T-helper 17 cell (primary cell): ENCODE measurements at places on chromosomes 5 and 9.

- no peaks in the 10 kb centered on the region for H3K27me3 ChIP-seq
- peaks cover 9% of the 10 kb centered on the region for H3K36me3 ChIP-seq
- H3K4me3 ChIP-seq = no peak overlapping the region
- no peak for DNase-seq
- H3K4me1 ChIP-seq = peaks cover 7% of the 10 kb centered on the region
Measured at GRCh38 chr5:108196276-108196675, 185.6 kb downstream of the FBXL17 start.

- H3K27me3 ChIP-seq = no peaks in the 10 kb centered on the region
- no peak overlapping the region for H3K27ac ChIP-seq
- no peak overlapping the region for H3K4me3 ChIP-seq
- peaks cover 27% of the 10 kb centered on the region for H3K4me1 ChIP-seq
Measured at GRCh38 chr5:32155211-32155610, 18.9 kb downstream of the GOLPH3 start.

GRCh38 chr5:75277463-75277862 is 40.8 kb upstream of the ANKRD31 start:
- H3K27me3 ChIP-seq = peaks cover 4% of the 10 kb centered on the region
- H3K4me3 ChIP-seq = no peak overlapping the region
- no peak overlapping the region for H3K27ac ChIP-seq
- DNase-seq = no peak
- peaks cover under 1% of the 10 kb centered on the region for H3K4me1 ChIP-seq

DNA sequence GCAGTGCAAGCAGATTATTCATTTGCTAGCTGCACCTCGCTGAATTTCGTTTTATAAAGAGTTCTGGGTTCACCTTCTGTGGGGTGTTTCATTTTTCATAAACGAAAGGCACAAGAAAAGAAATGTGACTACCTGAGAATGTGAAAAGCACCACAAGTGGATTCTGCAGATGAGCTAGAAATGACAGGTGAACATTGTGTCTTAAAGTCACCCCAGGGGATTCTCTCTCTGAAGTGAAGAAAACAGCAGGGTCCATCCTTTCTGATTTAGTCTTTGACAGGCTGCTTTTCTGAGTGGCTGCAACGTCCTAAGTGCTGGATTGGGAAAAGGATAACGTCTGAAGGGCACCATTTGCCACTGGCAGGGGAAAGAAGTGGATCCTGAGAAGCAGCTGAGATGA is 469.3 kb downstream of the SPATA31D1 start:
- no peaks in the 10 kb centered on the region for H3K27me3 ChIP-seq
- H3K36me3 ChIP-seq = no peaks in the 10 kb centered on the region
- no peaks in the 10 kb centered on the region for H3K4me1 ChIP-seq
- H3K4me3 ChIP-seq = no peak overlapping the region

DNA sequence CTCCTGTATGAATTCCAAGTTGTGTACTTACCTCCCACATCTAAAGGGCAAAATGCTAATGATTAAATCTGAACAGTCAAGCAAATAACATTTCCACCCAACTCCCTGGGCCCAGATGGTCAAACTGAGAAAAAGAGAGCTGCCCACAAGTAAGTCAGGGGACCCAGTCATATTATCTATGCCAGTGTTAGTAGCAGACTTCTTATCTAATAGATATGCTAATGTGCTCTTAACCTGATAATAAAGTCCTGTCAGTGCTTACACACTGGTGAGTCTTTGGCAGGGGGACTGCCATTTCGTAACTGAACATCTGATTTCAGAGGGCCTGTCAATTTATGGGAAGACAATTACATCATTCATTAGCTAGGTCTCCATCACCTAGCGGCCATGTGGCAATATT is 292.3 kb upstream of the WWC1 start:
- H3K4me3 ChIP-seq = no peak overlapping the region
- no peaks in the 10 kb centered on the region for H3K27me3 ChIP-seq
- DNase-seq = no peak
- H3K27ac ChIP-seq = no peak overlapping the region
- H3K4me1 ChIP-seq = no peaks in the 10 kb centered on the region

DNA sequence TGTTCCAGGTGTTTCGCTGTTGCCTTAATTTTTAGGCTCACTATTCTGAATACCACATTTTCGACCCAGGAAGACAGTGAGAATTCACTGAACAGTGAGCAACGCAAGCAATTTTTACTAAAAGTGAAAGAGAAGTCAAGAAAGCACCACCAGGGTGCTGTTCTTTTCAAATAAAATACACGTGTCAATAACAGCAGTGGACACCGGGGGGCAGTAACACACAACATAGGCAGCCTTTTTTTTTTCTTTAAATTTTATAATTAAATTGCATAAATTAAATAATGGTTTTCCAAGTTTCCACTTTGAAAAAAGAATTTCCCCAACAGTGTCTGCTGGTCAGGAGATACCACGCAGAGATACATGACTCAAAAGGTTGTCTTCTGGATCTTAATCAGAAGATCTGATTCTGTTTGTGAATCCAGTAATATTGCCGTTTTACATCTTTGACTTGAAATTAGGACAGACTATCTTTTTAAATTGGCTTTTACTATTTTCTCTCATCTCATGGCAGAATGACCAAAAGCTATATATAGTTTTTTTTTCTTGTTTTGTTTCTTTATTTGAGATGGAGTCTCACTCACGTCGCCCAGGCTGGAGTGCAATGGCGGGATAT is 47.1 kb upstream of the SH3GL2 start:
- no peak for DNase-seq
- no peaks in the 10 kb centered on the region for H3K36me3 ChIP-seq
- no peak overlapping the region for H3K4me3 ChIP-seq
- no peak overlapping the region for H3K27ac ChIP-seq
- no peaks in the 10 kb centered on the region for H3K4me1 ChIP-seq
